Kidney (tissue), 22 donors: ENCODE measurements at places on chromosomes 7 and 10.

- peak; percentile 76 for DNase-seq
Observed at GRCh38 chr10:116891208-116891607, 41.9 kb downstream of the ENO4 start.

DNA sequence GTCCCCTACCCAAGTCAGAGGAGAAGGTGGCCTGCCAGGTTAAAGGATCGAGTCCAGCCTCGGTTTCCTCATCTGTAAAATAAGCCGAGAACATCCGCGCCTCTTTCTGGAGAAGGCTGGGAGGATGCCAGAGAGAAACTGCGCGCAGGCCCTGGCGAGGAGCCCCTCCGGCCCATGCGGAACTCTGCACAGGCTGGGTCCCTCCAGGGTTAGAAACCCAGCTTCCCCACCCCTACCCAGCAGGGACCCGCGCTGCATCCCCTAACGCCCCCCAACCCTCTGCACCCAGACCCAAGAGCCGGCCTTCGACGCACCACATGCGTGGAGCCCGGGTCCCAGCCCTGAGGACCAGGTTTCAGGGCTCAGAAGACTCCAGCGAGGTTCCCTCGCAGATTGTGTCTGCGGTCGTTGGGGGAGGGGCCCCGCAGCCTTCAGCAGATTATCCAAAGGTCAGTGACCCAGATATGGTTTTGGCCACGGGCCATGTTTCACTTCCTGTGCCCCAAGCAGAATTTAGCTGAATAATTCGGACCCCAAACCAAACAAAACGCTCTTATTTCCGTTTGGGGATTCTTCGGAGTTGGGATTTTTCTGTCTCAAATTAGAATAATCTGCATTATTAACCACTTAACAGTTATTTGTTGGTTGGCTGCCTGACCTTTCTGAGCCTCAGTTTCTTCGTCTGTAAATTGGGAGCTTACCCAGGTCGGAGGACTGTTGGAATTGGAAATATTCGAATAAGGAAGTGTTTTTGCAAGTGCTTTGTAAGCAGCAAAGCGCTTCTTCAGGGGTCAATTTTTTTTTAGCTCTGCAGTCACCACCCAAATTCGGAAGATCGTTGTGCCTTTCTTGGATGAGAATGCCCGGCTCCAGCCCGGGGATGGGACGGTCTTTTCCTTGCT lies 167.7 kb downstream of the UBE2H start:
- DNase-seq = no peak

DNA sequence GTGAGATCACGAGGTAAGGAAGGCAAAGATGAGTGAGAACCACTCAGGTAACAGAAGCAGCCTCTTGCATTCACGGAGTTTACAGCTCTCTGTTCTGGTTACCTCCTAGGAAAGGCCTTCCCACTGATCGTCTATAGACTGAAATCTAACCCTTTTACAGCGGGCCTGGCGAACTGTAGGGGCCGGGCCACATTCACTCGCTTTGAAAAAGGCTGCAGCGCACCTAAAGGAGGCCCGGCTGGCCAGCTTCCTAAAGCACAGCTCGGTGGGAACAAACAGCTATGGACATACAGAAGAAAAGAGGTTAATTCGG lies 565 bp downstream of the ATP5MK start:
- no peak for DNase-seq

GRCh38 chr7:132367795-132368194 lies 208.5 kb downstream of the PLXNA4 start:
- no peak for DNase-seq

DNA sequence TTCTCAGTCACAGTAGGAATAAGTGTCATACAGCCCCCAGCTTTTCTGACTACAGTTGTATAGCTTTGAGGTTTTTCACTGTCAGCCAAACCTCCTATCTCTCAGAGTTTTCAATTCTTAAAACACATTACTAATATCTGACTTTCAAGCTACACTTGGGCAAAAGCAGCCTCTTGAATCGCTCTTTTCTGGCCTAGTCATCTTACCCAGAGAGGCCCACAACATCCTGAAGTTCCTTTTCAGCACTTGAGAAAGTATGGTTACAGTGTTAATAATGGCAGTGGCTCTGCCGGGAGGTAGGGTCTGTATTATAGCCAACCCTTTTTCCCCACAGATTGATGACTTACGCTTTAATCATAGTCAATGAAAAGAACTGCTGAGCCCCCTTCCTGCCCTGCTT lies 181.0 kb downstream of the LRRC4 start:
- no peak for DNase-seq

DNA sequence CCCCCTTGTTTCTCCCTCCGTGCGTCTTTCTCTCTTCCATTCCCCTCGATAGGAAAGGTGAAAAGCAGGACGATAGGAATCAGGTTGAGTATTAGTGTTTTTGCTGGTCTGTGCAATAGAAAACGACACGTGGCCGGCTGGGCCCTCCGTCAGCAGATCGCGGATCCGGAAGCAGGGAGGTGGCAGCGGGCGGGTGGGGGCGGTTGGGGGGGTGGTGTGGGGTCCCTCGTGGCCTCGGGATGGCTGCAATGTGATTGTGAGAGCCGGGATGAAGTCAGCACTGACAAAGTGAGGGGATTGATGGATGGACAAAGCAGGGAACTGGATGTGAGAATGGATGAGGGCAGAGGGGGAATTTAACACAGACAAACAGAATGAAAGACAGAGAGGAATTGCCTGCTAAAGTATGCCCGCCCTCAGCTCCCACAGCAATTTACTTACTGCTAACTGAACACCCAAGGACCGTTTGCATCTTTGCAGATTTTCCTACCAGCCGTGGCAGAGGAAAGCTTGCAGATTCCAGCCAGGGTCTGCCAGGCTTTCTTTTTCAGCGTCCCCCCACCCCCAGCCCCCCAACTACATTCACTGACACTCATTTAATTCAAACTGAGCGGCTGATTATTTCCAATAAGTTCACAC lies 280.9 kb downstream of the LRMDA start:
- no peak for DNase-seq

DNA sequence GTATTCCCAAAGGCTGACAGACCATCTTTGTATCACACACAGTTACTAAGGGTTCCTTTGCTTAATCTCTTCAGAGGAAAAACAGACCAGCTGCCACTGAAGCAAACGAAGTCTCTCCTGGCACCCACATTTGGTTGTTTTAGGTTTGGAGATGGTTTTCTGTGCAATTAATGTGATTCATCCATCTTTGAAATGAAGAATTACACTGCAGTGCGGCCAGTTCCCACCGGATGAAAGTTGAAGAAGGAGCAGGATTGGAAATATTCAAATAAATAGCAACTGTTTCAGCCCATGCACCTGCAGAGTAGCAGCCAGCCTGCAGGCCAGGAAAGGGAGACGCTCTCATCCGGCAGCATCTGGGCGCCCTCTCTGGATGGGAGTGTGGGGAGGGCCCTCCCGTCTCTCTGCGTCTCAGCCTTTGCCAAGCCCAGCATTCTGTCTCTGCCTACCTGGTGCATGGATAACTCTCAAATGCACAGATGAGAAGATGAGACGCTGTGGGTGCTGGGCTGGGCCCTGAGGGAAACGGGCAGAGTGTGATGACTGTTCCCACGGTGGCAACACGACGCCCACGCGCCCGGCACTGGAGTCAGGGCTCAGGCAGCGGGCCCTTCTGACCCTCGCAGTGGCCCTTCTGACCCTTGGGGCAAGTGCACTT lies 214.0 kb downstream of the PTPRN2 start:
- DNase-seq = no peak

GRCh38 chr10:7855205-7855604 lies 36.9 kb downstream of the TAF3 start:
- no peak for DNase-seq

DNA sequence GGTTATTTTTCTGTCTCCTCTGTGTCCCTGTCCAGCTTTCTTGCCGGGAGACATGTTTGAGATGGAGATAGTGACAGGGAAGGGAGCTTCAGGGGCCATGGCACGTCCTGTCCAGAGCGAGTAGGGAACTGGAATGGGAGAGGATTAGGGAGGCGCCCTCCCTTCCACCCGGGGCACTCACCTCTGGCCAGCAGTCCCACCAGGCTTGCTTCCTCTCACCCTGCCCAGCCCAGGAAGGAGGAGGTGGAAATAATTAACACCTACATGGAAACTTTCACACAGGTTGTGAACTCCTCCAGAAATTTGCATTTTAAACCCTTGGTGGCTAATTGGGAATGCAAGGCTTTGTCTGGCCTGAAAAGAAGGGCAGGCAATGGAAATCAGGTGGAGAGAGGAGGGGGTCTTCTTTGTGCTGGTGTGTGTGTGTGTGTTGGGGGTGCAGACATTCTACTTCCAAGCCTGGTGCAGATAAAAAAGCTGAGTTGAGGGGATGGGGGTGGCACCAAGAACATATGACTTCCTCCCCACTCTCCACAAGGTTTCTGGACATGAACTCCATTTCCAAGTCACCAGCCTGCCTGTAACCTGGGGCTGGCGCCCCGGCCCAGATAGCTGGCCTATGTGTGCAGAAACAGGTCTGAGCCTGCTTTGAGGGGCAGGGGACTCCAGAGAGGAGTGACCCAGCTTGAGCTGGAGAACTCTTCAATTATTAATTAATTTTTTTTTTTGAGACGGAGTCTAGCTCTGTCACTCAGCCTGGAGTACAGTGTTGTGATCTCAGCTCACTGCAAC lies 199.4 kb downstream of the CYP26A1 start:
- DNase-seq = peak; percentile 21

DNA sequence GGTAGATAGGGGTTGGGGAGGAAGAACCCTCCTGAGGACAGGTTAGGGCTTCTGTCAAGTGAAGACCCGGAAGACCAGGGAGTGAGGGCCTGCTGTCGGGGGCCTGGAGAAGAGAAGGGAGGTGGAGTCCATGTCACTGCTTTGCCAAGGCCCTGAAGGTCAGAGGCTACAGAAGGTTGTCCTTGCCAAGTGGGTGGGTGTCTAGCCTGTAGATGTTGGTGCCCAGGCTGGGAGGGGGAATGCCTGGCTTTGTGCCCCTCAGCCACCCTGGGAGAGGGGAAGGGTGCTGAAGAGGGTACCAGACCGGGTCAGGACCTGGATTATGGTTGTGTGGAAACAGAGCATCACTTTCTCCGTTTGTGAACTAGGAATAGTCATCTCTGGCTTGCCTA lies 67.2 kb upstream of the AQP1 start:
- DNase-seq = no peak

- DNase-seq = no peak
Observed at GRCh38 chr7:69204943-69205342, 393.3 kb upstream of the AUTS2 start.

GRCh38 chr10:15539262-15539661 lies 168.2 kb upstream of the FAM171A1 start:
- DNase-seq = no peak

GRCh38 chr10:114933588-114933987 lies 4.4 kb upstream of the TRUB1 start:
- DNase-seq = no peak

GRCh38 chr10:99537989-99538917 lies 5.5 kb downstream of the NKX2-3 start:
- DNase-seq = no peak

DNA sequence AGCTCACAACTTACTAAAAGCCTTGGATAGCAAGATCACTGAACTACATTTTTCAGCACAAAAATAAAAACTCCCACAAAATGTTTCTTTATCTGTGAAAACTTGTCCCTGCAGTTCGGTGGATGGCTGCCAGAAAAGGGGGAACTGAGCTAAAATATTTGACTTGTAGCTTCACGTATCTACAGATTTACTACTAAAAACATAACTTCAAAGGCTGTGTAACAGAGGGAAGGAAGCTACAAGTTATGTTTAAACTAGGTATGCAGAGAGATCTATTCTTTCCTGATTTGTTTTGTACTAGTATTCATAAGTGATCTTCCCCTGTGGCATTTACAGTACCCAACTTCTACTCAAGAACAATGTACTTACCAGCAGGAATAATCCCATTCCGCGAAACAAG lies 25.1 kb downstream of the SGCE start:
- no peak for DNase-seq

- DNase-seq = no peak
Observed at GRCh38 chr7:117819558-117819957, 53.7 kb downstream of the CTTNBP2 start.

DNA sequence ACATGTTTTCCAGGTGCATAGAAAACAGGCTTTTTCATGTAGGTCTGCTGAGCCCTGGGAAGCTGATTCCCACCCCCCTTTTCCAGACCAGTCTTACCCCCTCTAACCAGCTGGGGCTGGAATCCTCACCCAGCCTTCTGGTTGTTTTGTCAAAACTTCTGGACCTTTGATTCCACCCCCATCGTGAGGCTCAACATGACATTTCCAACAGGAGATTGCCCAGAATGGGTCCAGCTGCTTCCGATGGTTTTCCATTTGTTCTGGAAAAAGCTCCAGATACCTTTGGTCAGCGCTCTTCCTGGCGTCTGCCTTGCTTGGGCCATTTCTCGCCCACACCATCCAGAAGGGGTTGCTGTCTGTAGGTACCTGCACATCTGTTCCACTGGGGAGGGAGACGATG lies 41.5 kb downstream of the MINDY4 start:
- DNase-seq = no peak

- no peak for DNase-seq
Observed at GRCh38 chr7:152872061-152872744, 112.7 kb downstream of the ACTR3B start.

GRCh38 chr7:42347616-42348015 lies 110.6 kb upstream of the GLI3 start:
- no peak for DNase-seq

- DNase-seq = no peak
Observed at GRCh38 chr7:103094102-103094501, 19.2 kb downstream of the ARMC10 start.

DNA sequence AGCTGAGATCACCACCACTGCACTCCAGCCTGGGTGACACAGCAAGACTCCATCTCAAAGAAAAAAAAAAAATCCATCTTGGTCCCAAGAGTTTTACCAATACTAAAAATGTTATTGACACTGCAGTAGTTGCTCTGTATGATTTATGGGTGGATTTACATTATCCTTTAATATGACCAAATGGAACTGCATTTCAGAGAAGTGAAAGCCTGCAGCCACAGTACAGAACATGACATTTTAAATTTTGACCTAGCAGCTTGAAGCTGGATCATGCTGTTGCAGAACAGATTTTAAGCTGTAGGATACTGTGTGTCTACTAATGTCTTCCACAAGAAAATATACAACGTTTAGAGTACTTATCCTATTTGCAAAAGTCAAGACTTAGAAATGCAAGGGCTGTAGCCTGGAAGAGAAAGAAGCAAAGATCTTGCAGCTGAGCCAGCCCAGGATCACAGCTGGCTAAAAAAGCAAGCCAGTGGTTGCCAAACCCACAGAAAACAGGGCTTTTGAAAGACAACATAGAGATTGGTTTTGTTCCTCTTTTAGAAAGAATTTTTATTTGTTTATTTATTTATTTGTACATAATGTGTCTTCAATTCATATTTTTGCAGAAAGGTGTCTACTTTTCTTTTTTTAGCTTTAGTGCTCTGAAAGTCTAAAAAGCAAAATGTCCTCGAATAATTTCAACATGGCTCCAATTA lies 55.2 kb upstream of the WNT16 start:
- no peak for DNase-seq

DNA sequence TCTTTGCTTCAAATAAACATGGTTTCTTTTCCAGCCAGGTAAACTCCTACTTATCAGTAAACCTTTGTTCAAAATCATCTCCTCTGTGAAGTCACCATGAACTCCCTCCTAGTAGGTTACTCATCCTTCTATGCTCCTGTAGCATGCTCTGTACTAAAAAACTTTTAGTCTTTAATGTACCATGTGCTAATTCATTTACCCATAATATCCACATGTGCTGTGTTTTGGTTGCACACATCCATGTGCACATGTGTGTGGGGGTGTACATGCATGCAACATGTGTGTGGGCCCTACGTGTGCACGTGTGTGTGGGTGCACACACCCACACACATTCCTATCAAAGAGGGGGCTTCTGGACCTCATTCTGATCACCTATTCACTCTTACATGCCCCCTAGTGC lies 259.9 kb upstream of the SP4 start:
- DNase-seq = no peak

GRCh38 chr7:94971051-94971867 lies 63.9 kb downstream of the PPP1R9A start:
- no peak for DNase-seq

GRCh38 chr7:125383324-125383723 lies 453.7 kb upstream of the POT1 start:
- DNase-seq = no peak
